IPS-NIHi11 (cell line): ENCODE measurements at places on chromosomes 1 and 21.
A peak's percentile ranks its signal among the peaks of the same experiment; 100 is the strongest.

DNA sequence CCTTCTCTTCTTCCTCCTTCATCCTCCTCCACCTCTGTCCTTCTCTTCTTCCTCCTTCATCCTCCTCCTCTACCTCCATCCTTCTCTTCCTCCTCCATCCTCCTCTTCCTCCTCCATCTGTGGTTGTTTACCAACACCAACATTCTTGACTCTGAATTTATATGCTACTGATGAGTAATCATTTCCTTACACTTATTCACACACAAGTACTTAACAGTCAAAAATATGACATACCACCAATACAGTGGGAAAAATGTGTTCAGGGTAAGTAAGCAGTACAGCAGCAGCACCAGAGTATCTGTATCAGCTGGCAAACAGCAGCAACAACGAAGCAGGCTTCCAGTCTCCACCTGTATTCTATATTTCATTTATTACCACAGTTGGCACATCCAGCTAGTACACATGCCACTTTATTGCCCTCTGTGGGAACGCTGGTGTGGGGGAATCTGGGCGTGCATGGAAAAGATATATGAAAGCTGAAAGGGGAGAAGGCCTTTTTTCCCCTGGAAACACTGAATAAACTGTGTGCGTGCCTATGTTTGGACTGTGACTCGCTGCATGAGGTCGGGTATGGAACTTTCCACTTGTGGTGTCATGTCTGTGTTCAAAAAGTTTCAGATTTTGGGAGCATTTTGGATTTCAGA, 16.0 kb downstream of the ADSS2 start:
- DNase-seq = no peak

- peak; percentile 91 for DNase-seq
Observed at GRCh38 chr1:39639305-39640130, at the start of gene HEYL. HEYL (minus strand) TSS chr1:39639643; CDS start chr1:39639625, 18 bp downstream.

- no peak for DNase-seq
Observed at GRCh38 chr1:92123868-92124267, 43.7 kb downstream of the BTBD8 start.

GRCh38 chr1:41936107-41936506, 17.4 kb upstream of the HIVEP3 start:
- DNase-seq = no peak

- DNase-seq = no peak
Observed at GRCh38 chr1:233641029-233641428, 27.1 kb downstream of the KCNK1 start.

DNA sequence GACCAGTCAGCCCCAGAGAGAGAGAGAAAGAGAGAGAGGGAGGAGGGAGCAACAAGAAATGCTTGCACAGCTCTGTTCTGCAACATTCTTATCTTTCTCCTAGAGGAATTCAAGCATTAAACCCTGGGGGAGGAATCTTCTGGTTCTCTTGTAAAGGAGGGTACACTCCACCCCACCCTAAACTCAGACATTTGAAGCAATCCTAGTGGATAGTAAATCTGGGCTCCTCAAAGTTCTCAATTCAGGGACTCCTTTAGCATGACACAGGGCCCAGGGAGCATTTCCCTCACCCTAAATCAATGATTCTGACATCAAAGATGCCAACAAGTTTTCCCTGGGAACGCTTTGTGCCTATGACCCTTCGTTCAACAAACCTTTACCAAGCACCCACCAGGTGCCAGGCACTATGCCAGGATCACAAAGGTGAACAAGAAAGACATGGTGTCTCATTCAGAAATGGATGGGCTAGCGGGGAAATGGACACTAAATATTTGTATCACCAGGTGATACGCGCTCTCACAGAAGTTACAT, 11.9 kb upstream of the CAPN2 start:
- DNase-seq = no peak

GRCh38 chr1:80917826-80918225, 882.9 kb upstream of the ADGRL2 start:
- DNase-seq = no peak

DNA sequence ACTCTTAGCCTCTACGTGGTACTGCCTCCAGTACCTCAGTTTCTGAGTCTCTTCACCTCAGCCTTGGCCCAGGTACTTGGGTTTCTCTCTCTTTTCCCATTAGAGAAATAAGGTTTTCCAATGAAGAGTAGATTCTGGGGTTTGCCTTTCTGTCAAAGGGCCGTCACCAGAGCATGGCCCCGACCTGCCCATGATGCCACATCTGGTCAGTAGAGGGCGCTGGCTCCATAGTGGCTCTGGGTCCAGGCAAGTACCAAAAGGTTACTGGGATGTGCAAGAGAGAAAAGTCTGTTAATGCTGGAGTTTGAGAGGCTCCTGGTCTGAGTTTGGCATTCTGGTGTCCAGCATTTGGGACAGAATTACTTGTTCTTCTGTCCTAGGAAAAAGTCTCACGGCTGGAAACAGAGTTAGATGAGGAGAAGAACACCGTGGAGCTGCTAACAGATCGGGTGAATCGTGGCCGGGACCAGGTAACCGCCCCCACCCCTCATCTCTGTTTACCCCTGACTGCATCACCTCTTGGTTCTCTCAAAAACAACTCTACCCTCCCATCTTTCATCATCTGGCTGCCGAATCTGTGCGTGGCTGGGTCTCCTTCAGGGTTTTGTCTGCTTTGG, 5.3 kb upstream of the TUFT1 start:
- peak; percentile 77 for DNase-seq

DNA sequence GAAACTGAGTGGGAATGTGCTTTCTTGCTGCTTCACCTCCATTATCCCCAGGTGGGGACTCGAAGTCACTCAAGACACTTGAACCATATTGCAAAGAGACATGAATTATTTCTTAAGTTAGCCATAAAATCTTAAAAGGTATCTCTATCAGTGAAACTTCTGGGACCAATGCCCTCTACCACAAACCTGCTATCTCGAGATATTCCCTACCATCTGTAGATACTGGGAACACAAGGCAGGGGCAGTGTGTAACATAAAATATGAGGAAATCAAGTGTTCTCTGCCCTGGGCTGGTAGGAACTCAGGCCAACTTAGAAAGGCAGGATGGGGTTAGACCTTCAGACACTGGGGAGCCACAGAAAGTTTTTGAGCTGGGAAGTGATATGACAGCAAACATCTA, 1.3 kb upstream of the CD58 start:
- DNase-seq = no peak

- no peak for DNase-seq
Observed at GRCh38 chr1:179968284-179968993, 13.8 kb downstream of the CEP350 start.

- DNase-seq = no peak
Observed at GRCh38 chr1:115308969-115309368, 29.1 kb downstream of the NGF start.

GRCh38 chr1:185532856-185533255, 201.3 kb upstream of the HMCN1 start:
- no peak for DNase-seq

DNA sequence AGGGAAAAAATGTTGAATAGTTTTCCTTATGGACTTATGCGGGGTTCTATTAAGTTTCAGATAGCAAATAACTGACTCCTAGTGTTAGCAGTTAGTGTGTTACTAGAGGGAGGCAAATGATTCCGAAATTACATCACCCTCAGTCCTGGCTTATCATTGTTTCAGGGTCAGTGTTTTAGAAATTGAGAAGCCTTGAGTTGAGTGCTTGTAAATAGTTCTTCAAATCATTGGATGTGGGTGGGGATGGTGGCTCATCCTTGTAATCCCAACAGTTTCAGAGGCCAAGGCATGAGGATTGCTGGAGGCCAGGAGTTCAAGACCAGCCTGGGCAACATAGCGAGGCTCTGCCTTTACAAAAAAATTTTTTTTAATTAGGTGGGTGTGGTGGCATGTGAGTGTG, 21.3 kb downstream of the SOAT1 start:
- no peak for DNase-seq

GRCh38 chr1:43271186-43272118, 1.7 kb downstream of the TMEM125 start:
- peak; percentile 52 for DNase-seq

GRCh38 chr1:232018231-232019025, 391.8 kb downstream of the DISC1 start:
- no peak for DNase-seq
